ENCODE measurements at places on chromosomes 12 and 14.

DNA sequence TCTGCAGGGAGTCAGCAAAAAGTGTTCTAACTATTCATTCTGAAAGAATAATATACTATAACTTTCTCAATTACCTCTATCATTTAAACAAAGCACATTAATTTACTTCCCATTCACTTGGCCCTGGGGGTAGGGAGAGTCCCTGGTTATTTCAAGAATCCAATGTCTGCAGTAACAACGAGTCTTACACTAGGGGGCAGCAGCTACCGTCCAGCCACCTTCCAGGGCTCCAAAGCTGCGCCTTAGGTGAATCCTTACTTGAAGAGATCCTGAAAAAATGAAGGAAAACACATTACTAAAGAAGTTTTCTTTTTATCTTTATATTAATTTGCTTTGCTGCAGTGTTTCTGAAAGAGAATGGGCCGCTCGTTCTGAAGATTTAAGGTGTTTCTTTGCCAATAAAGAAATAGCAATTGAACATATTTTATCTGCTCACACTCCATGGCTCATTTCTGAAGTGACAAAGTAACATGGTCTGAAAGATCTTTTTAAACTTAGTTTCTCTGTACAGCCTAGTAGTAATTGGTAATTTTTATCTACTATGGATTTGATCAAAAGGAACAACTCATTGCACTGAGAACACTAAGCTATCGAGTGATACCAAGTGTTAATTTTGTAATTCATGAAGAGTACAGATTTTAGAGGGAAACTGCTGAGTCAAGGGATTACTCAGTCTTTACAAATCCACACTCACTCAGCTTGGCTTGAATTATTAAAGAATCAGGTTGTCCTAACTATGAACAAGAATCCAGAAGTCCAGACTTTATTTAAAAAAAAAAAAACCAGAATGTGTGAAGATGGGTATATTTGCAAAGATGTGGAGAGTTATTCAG is 27.6 kb downstream of the BHLHE41 start:
- DNase-seq = peak; percentile 25

- no peak for DNase-seq
Observed at GRCh38 chr12:48067250-48067938, 38.5 kb downstream of the SENP1 start.

- DNase-seq = no peak
Observed at GRCh38 chr12:55642267-55642666, 5.6 kb downstream of the OR10P1 start.

GRCh38 chr12:41230756-41231155 is 42.6 kb downstream of the PDZRN4 start:
- no peak for DNase-seq

DNA sequence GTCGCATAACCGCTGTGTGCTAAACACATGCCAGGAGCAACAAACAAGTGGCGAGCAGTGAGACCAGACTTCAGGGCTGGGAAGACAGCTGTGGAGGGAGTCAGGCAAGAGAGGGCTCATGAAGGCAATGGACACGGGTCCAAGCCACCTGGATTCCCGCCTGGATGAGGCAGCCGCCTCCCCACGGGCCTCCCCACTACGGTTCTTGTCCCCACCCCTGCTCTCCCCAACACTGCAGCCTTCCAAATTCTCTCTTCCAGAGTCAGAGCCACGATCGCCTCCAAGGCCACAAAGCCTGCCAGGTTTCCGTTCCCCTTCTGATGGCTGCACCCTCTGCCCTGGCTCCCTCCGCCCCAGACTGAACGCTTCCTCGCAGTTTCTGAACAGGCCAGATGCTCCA is 36.1 kb upstream of the PIWIL1 start:
- no peak for DNase-seq

- DNase-seq = no peak
Observed at GRCh38 chr12:131085816-131086591, 132.3 kb downstream of the ADGRD1 start.

GRCh38 chr14:34539407-34540180 is at the start of gene EAPP:
EAPP (minus strand) TSS chr14:34539701; CDS start chr14:34539628, 73 bp downstream.
- DNase-seq = no peak
